ENCODE measurements at places on chromosomes 5 and 9. TPM values are rescaled to one million over a fixed set of nuclear protein-coding genes. Genes with fewer than 3 reads are reported as not detected.

CYSTM1 gene
- total RNA-seq, result 12.1 TPM

GRCh38 chr9:114008667-114009410 is 69.3 kb downstream of the AMBP start:
- peak; percentile 9 for DNase-seq

TEX48 gene
- not detected for total RNA-seq

GPR150 gene
- total RNA-seq, result 1.2 TPM

Data from activated naive CD8-positive, alpha-beta T cell treated with anti-CD3 and anti-CD28 coated beads, Interleukin-2, amount 10 ng/mL, durations not matched to agents 7 days and 5 days (primary cell).